ENCODE measurements at places on chromosomes 3 and 15.
A peak's percentile ranks its signal among the peaks of the same experiment; 100 is the strongest.

DNA sequence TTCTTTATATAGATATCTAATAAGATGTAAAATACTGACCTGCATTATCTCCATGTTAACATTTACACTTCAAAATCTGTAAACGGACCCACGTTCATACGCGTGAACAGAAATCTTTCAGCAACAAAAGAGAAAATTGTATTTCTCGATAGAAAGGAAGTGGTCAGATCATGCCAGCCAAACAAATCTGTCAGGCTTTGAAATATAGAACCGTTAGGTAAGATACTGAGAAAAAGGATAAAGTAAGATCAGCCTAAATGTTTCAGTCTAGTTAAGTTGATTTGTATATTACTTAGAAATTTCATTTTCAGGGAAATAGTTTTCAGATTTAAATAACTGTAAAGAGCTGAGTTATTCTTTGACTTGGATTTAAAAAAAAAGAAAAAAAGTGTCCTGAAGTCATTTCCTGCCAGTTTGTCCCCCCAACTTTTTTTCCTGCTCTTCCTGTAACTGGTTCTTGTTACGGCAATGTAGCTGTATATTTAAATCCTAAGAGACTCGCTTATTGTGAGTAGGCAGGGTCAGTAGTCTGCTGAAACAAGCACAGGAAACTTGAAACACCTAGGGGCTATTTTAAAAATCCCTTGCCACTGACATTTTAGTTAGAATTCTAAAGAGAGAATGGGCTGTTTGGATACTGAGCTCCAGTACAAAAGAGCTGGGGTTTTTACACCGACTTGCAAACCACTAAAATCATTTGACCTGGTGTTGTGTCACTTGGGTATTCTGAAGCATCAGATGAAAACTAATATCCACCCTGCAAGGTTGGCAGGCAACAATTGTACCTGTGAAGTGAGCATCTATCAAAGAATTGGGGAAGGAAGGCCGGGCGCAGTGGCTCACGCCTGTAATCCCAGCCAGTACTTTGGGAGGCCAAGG, 237.5 kb downstream of the UBE2E2 start:
- no peak for DNase-seq

- DNase-seq: no peak
Observed at GRCh38 chr3:132360717-132361116, 43.5 kb downstream of the ACP3 start.

DNA sequence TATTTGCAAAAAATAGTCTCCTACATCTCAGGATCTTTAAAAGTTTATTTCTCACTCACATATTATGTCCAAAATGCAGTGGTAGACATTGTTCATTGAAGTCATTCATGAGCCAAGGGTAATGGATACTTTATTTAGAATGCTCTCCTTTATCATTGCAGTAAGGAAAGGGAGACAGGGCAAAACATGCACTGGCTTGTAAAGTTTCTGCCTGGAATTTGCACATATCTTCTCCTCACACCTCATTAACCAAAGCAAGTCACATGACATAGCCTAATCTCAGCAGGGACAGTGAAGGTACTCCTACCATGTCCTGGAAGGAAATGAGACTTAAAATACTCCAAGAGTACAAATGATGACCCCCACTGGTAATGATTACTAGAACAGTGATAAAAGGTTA, 333.7 kb upstream of the EPHA3 start:
- DNase-seq: no peak

GRCh38 chr3:129289201-129289921, 10.7 kb downstream of the HMCES start:
- DNase-seq: no peak

- DNase-seq: no peak
Observed at GRCh38 chr3:152564459-152564858, 270.5 kb upstream of the P2RY1 start.

DNA sequence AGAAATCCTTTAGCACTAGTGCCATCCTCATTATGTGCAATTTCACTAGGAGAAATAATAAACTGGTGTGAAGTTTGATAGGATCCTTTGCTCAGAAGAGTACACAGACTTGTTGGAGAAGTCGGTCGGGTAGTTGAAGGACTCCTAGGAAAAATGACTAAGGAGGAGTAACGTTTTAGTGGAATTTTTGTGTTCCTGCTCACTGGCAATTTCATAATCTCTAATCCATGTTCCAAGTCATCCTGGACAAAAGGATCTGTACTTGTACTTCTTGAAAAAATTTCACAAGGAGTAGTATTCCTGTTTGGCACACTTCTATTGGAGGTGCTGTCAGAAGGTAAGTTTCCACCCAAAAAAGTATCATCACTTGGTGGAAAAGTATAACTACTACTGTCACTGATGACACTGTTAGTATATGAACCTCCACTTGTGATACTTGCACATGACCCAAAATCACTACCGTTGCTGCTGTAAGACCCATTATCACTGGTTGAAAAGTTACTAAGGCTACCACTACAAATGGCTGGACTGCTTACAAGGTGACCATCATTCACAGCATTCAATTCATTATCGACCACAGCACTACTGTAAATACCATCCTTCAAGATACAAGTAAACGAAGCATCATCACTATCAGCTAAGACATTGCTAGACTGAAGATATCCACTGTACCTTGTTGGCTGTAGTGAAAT, 77.4 kb downstream of the NEDD4 start:
- DNase-seq: no peak

DNA sequence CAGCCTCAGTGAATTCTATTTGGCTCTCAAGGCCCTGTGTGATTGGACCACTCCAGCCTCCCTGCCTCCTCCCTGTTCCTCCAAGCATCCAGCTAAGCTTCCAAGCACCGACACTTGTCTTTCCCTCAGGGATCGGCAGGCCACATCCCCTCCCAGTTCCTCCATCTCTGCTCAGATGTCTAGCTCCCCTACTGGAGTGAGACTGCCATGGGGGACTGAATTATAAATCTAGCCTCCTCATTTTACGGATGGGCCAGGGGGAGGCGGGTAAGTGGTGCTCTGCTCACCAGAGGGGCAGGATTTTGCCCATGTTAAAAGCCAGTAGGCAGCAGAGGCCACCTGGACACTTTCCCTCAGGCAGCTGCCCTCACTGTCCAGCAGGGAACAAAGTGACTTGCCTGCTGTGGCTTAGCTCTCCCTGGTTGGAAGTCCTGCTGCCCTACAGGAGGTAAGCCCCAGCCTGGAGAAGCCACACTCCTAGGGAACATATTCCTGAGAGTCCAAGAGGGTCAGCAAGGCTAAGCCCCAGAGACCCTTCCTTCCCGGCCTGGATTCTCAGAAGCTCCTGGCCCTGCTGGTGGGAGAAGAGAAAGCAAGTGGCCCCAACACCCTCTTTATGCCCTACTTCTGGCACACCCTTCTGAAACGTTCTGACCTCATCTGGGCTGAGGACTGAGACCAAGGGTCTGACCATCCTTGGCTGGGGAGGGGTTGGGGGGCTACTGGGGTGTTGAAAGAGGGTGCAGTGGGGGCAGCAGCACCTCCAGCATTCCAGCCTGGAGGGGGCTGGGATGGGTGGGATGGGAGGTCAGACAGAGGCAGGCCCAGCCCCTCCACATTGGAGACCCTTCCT, 9.1 kb upstream of the HHATL start:
- DNase-seq: no peak

DNA sequence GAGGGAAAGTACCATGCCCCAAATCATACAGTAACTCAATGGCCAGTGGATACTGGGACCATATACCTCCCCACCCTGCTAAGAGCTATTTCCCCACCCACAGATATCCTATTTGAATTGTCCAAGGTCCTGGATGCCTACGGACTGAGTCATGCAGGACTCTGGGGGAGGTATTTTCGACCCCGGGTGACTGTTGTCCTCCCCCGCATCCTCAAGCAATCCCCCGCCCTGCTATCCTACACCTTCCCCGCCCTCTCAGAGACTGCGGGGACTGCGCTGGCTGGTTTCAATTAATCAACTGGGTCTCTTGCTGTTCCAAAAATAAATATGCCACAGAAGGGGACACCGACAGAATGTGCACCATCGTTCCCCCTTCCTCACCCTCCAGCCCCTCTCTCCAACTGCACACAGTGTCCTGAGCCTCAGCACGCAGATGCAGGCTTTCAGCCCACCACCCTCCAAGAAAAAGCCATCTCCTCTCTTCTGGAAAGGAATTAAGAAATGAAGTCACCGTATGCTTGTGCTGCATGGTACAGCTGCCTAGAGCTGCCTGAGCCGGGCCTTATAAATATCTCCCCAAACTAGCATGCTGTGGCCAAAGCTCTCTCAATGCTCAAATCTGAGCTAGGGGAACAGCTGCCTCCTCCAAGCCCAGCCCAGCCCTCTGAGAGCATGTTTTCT, 8.1 kb downstream of the CAV3 start:
- DNase-seq: peak; percentile 70

- no peak for DNase-seq
Observed at GRCh38 chr3:14630404-14631100, 21.0 kb upstream of the CCDC174 start.

DNA sequence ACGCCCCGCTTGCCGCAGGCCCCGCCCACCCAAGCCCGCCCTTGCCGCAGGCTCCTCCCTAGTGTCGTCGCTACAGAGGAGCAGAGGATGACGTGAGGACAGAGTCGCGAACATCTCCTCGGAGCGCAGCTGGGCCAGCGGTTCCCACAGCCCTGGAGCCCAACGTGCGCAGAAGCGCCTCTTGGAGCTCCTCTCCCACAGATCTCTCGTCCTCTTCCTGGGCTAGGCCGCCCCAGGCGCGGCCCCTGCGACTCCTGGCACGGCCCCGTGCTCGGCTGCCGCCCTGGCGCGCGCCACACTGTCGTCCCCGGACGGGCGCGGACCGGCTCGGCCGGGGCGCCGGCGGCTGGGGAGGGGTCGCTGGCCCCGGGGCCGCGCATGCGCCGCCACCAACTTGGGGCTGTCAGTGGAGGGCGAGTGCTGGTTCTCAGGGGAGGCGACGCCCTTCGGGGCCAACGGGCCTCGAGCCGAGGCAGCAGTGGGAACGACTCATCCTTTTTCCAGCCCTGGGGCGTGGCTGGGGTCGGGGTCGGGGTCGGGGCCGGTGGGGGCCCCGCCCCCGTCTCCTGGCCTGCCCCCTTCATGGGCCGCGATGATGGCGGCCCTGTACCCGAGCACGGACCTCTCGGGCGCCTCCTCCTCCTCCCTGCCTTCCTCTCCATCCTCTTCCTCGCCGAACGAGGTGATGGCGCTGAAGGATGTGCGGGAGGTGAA, at the start of gene TRPC1:
TSS of gene TRPC1 (plus strand) at position 67 of the 714 bp plus-strand sequence. CDS start at position 593, 526 bp downstream.
- peak; percentile 27 for DNase-seq

DNA sequence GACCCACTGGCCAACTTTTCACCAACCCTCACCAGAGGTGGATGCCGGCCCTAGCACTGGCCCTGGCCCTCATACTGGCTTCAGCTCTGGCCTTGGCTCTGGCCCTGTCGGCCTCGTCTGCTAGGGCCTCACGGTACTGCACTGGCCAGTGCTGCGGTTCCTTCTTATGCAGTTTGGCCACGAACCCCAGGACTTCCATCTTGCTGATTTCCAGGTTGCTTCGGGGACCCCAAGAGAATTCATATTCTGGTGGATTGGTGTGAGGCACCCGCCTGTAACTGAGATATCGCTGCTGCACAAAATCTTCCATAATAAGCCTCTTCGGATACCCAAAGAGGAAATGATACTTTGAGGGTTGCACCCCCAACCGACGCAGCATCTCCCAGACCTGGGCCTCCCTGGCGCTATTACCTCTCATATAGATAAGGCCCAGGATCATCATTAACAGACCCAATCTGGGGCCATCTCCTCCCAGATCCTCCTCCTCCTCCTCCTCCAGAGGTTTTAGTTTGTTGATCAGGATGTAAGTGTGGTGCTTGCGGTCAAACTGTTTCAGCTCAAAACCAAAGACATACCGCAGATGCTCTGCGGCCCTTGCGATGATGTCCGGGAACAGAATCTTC, 883 bp downstream of the MAGEF1 start:
- no peak for DNase-seq

- no peak for DNase-seq
Observed at GRCh38 chr3:148974726-148975125, 16.6 kb upstream of the GYG1 start.

- no peak for DNase-seq
Observed at GRCh38 chr3:3629911-3630310, 169.3 kb upstream of the LRRN1 start.

- no peak for DNase-seq
Observed at GRCh38 chr15:76150513-76150912, 90.7 kb downstream of the TMEM266 start.

GRCh38 chr3:179146911-179147513, 1.1 kb upstream of the PIK3CA start:
- DNase-seq: peak; percentile 30

GRCh38 chr3:57154470-57155309, 10.5 kb downstream of the IL17RD start:
- no peak for DNase-seq

- DNase-seq: no peak
Observed at GRCh38 chr3:11563159-11563864, 80.4 kb downstream of the VGLL4 start.

DNA sequence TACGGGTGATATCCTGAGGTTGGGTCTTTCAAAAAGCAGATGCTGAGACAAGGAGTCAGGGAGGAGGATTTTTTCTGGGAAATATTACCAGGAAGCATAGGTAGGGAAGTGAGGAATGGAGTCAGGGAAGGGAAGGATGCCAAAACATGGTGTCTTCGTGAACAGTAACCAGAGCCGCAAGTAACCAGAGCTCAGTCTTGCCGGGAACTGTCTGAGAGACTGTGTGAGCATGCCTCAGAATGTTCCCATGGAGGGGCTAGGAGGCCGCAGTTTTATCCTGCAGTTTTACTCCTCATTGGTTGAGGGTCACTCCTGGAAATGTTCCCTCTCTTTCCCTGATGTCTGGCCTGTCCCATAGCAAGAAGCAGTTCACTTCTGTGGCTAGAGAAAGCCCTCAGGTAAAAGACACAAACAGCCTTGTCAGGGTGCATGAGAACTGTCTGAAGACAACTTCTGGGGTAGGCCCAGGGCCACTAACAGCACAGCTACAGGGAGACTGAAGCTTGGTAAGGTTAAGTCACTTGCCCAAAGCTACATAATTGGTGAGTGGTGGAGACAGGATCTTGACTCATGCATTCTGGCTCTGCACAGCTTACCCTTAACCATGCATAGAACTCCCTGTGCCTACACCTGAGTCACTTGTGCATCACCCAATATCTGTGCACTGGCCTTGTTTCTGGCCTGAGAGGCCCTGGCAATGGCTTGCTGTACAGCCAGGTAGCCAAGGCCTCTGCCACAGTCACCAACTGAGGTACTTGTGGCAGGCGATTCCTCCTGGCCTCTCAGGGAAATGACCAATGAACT, 76.3 kb upstream of the FRMD4B start:
- no peak for DNase-seq

DNA sequence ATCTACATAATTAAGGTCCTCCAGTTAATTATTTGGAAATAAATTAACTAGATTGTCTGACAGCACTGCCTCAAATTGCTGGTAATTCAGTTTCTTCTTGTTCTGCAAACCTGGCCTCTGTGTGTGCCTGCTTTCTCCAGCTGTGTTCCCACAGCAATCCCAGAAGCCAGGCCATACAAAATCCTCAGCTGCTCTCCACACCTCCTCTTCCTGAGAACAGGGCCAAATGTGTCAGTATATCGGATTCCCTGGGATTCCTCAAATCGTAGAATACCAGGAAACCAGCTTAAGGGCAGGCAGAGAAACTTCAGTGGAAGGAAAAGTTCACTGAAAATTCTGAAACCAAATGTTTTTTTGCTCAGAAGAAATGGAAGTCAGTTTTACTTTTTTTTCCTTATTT, 261.4 kb downstream of the ZMAT3 start:
- DNase-seq: no peak

GRCh38 chr3:143428294-143428693, 308.7 kb downstream of the CHST2 start:
- no peak for DNase-seq

All from skeletal muscle cell (primary cell).